ENCODE measurements at places on chromosomes 1 and 21.
A peak's percentile ranks its signal among the peaks of the same experiment; 100 is the strongest.

DNA sequence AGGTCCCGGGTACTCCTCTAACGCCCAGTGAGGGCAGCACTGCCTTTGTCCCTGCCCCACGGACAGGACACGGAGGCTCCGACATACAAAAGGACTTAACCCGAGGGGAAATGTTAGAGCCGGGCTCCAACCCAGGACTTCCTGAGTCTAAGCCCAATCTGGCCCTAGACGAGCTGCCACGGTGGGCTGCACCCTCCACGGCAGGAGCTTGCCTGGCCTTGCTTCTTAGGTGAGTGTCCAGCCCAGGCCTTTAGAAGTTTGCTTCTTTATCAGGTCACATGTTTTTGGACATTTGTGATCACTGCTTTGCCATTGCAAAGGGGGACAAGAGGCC is 11.0 kb upstream of the TMEM200B start:
- DNase-seq, result no peak

- no peak for DNase-seq
These were observed 1.9 kb upstream of the MEF2D start for GRCh38 chr1:156502391-156502893.

- DNase-seq, result no peak
These were observed 176.3 kb downstream of the DENND1B start for GRCh38 chr1:197598935-197599334.

DNA sequence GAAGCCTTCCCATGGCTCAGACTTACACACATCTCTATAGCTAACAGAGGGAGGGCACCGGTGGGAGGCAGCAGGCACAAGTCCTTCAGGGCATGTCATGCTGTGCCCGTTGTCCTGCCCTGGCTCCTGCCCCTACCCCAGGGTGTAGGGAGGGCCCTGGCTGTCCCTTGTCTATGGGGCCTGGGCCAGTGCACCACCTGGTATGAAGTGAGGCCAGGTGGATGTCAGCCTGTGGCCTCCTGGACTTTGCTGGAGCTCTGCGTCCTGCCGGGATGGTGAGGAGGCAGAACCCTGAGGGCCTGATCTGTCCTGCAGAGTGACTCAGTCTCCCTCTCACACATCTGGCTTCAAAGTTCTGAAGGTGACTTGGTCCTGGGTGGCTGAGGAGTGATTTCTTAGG is 47.3 kb upstream of the GPR37L1 start:
- no peak for DNase-seq

DNA sequence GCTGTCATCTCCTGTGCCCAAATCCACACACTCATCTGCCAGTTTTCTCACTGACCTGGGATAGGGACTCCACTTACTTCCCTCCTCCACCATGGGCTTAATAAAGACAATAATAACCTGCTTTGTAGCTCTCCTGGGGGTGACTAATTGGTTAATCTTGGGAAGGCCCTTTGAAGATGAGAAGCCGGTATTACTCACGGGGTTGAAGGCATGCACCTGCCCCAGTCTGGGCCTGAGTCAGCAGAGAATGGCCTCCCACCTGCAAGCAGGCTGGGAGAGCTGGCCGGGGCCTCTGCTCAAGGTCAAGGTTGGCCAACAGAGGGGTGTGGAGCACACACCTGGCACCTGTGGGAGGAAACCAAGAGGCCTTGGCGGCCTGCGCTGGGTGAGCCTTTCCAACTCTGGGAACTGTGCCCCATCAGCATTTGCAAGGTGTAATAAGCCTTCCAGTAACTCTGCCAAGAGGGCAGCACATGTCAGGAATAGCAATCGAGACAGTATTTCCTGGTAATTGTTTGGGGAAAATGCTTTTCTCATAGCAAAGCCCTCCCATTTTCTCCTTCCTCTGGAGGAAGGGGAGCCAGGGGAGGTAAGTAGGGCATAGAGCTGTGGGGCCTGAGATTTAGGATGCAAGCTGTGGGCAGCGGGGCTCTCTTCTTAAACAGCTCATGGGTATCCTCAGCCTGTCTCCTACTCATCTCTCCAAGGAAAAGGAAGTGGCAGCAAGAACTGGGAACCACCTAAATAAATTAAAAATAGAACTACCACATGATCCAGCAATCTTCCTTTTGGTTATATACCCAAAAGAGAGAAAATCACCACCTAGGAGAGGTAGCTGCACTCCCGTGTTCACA is 49.0 kb downstream of the TOMM20 start:
- no peak for DNase-seq

GRCh38 chr1:50976111-50976889 is 6.3 kb downstream of the CDKN2C start:
- DNase-seq, result no peak

DNA sequence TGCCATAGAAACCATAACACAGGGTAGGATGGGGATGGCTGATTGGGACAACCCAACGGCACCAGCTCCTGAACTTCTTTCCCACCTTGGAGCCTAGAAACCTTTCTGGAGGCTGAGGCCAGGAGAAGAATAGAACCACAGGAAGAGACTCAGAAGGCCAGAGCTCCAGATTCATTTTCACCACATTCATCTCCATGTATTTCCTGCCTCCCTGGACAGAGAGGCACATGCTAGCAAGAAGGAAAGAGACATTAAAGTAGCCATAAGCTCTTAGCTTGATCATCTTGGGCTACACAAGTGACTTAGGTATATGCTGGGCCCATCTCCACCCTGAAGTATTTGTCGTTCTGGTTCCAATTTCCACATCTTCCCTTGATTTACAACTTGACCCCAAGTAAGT is 44.1 kb downstream of the PLXNA2 start:
- no peak for DNase-seq

DNA sequence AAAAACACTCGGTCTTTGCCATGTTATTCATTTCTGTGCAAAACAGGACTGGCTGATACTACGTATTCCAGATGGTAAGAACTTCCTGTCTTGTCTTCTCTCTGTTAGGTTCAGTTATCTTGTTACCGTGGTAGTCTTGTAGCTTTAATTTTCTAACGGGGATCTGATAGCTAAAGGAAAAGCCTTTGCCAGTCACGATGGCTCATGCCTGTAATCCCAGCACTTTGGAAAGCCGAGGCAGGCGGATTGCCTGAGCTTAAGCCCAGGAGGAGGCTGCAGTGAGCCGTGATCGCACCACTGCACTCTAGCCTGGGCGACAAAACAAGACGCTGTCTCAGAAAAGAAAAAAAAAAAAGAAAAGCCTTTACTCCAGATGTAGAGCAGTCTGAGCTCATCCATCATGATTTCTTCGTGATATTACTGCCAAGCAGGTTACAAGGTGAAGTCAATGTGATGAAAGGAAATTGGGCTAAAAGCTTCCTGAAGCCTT is 11.1 kb upstream of the MSTO1 start:
- DNase-seq, result no peak

GRCh38 chr1:236341298-236341697 is 52.8 kb upstream of the EDARADD start:
- DNase-seq, result no peak

DNA sequence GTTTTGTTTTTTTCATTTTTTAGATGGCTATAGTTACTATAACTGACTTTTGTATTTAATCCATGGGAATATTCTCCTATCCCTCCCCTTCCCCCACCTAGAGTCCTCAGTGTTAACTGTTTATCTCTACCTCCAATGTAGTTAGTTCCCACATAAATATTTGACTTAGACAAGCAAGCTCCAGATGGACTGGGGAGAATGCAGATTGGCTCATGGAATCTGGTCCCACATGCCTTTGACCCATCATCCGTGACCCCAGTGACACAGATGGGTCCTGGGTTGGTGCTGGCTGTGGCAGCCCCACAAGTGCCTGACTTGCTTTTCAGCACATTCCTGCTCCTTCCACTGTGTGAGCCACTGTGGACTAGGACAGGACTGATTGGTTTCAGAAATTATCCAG is 41.8 kb downstream of the ATP2B4 start:
- no peak for DNase-seq

- DNase-seq, result no peak
These were observed 42.4 kb downstream of the ATP6V1G3 start for GRCh38 chr1:198498103-198498385.

- DNase-seq, result peak; percentile 20
These were observed 923 bp upstream of the IFNGR2 start for GRCh38 chr21:33402001-33402979.

- DNase-seq, result no peak
These were observed 61.5 kb downstream of the SYT2 start for GRCh38 chr1:202648605-202649226.

DNA sequence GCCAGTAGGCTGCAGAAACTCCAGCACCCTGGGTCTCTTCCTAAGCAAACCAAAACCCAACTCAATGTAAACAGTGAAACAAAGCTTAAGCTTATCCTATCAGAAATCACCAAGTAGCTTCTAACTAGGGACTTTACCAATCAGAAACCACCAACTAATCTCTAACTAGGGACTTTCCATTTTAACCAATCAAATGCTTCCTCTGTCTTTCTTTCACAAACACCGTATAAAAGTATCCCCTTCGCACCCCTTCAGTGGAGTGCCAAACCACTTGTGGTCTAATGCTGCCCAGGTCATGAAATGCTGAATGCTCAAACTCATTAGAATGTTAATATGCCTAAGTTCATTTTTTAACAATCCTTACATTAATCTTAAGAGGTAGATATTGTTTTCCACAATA is 250.5 kb upstream of the DUSP10 start:
- DNase-seq, result no peak

GRCh38 chr1:152415454-152416227 is 1.6 kb upstream of the CRNN start:
- DNase-seq, result no peak

- DNase-seq, result no peak
These were observed 160.6 kb downstream of the HMCN1 start for GRCh38 chr1:185894791-185895190.

DNA sequence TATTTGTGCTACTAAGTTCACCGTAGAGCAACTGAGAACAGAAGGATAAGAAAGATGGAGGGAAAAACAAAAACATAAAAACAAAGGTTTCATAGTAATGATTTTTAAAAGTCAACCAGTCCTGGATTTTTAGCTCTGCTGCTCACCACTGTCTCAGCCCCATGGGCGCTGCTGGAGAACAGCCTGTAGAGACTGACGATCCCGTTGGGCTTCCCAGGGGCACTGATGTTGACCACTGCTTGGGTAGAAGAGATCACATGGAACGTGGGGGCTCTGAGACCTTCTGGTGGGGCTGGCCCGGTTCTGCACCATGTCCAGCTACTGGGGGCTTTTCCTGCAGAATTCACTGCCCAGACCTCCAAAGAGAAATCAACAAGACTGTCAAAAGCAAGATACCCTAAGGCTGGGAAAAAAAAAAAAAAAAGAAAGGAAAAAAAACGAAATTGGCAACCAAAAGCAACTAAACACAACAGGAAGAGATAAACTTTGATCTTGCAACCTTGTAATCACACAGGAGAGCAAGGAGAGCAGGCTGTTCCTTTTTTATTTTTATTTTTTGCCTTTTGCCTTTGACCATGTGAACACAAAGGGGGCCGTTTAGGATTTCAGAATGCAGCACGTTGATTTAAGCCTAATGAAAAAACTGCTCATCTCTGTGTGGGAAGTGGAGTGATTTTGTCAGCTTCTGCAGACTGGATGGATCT is 83.5 kb downstream of the KCTD3 start:
- DNase-seq, result no peak

DNA sequence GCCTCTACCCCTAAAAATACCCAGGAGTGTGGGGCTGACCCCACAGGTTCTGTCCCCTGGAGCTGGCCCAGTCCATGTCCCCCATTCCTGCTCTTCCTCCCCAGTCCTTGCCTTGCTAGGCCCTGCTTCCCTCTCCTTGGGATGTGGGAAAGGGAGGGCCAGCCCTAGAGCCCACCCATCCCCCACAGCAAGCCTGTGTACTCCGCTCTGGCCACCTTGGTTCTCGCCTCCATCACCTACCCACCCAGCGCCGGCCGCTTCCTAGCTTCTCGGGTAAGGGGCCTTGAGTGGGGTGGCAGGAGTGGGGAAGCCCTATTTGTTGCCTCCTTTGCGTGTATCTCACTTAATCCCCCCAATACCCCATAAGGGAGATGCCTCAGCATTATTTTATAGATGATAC is 6.7 kb downstream of the CLCNKB start:
- no peak for DNase-seq

GRCh38 chr1:93526431-93526830 is 78.5 kb downstream of the FNBP1L start:
- DNase-seq, result no peak

GRCh38 chr1:109513110-109513710 is 3.7 kb upstream of the AMIGO1 start:
- DNase-seq, result no peak
